CD4-positive, alpha-beta T cell treated with Interleukin-2 at 100 ng/mL for 4 hours (primary cell): ENCODE measurements at places on chromosomes 1 and 21.

- no peak for DNase-seq
Measured at GRCh38 chr1:2150801-2151200, 43.8 kb downstream of the FAAP20 start.

GRCh38 chr21:44262338-44263056 lies 800 bp upstream of the DNMT3L start:
- no peak for DNase-seq

- DNase-seq, result no peak
Measured at GRCh38 chr1:153631047-153632022, 2.5 kb upstream of the CHTOP start.

DNA sequence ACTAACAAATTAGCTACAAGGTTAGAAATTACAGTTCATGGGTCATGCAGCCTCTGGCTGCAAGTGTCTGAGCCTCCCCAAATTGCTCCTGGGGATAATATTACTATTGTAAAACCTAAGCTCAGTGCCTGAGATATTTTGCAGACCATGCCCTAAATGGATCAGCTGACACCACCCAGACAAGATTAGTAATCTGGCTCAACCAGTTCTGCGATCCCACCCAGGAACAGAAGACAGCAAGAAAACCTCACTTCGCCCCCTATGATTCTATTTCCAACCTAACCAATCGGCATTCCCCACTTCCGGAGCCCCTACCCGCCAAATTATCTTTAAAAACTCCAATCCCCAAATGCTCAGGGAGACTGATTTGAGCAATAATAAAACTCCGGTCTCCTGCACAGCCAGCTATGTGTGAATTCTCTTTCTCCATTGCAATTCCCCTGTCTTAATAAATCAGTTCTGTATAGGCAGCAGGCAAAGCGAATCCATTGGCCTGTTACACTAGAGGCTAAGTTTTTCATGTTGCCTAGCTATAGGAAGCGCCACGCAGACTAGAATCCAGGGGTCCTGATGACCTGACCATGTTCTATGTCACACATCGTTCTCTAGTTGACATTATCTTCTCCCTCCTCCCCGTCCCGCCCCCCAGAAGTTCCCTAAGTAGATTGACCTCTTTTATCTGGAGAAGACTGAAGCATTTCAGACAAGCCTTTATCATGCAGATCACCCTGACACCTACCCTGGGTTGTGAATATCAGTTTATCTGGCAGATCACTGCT lies 22.4 kb upstream of the ZFYVE9 start:
- no peak for DNase-seq

GRCh38 chr1:178077917-178078316 lies 16.0 kb upstream of the RASAL2 start:
- no peak for DNase-seq

- no peak for DNase-seq
Measured at GRCh38 chr1:51302270-51302669, 28.1 kb downstream of the TTC39A start.

DNA sequence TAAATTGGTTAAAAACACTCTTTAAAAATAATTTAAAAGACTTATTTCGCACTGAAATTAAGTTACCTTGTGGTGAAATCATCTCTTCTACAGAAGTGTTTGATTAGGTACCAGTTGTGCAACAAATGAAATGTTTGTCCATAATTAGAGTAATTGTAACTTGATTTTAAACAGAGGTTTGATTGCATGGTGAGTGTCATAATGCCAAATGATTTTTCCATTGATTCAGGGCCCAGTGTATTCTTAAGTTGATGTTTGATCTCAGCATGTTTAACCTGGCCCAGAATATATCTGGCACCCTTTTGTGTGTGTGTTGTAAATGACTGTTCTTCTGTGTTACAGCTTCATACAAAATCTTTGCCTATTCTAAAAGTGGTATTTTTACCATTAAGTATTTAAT lies 28.5 kb downstream of the LRRC8B start:
- DNase-seq, result no peak

DNA sequence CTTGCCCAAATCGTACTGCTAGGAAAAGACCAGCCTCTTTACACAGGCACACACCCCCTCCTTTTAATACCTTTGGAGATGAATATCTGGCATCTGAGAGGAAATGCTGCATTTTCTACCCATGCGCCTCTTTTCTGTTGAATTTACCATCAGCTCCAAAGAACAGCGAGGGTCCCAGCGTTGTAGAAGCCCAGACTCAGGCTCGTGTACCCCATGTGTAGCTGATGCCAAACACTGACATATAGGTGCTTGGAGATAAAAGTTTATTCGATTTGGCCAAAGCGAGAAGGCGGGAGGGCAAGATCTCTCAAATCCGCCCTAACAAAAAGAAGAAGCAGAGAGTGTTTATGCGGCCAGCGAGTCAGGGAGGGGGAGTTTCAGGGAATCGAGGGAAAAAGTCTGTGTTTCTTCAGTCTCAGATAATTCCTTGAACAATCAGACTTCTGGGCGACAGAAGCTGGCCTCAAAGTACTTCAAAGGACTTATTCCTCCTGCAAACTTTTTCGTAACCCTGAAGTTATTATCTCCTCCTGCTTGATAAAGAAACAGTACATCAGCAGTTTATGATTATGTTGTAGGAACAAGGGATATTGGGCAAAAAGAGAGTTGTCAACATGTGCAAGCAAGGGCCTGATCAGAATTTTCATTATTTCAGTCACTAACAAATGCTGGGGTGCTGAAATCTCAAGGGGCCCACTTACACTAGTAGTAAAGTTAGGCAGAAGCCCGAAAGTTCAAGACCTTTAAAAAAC lies 642 bp upstream of the CREG1 start:
- DNase-seq, result no peak

- DNase-seq, result no peak
Measured at GRCh38 chr1:166237675-166238074, 70.9 kb upstream of the FAM78B start.

DNA sequence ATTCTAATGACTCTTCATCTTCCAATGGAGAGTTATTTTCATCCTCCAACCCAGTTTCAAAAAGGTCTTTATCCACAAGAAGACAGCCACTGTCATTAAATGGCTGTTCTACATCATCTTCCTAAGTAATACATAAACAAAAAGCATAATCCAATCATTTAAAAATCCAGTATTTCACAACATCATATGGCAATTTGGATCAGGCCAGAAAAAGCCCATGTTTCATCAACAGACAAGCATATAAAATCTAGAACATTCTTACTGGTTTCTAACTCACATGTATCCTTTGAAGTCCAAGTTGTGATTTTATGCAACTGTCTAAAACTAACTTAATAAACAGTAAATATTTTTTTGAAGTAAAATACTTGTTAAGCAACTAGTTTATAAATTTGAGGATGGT lies 6.6 kb downstream of the CLSPN start:
- no peak for DNase-seq

- no peak for DNase-seq
Measured at GRCh38 chr21:13854638-13855037, 245.1 kb downstream of the POTED start.

- DNase-seq, result no peak
Measured at GRCh38 chr1:228490120-228491078, 3.2 kb downstream of the RNF187 start.

DNA sequence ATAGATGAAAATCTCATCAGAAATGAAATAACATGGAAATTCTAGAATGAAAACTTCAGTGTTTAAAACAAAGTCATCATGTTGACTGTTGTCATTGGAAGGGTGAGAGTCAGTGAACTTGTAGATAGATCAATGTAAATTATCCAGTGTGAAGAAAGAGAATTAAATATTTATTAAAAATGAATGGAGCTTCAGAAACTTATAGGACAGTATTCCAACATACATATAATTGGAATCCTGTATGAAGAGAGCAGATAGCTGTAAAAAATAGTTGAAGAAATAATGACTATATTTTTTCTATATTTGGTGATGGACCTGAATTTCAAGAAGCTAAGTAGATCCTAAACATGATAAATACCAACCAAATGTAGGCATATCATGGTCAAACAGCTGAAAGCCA lies 60.0 kb downstream of the MAN1A2 start:
- DNase-seq, result no peak

DNA sequence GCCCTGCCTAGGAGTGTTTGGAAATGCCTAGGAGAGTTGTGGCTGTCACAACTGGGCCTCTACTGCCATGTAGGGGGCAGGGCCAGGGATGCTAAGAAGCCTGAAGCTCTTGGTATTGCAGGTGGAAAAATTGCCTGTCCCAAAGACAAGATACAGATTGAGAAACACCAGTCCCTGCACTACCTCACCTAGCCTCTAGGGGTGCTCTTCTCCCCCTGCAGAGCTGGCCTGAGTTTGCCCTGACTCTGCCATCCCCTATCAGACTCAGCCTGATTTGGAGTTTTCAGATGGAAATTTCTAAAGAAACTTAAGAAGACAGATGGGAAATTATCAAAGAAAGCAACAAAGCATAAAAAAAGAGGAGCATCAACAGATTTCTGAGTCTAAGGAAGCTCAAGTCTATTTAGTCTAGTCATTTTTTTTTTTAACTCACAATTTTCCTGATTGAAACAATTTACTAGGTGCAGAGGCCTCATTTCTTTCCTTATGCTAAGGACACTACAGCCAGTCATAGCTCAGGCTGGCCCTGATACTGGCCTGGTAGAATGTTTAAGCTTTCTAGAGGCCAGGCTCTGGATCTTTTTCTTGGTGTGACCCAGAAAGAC lies 61.4 kb upstream of the LRRN2 start:
- peak; percentile 50 for DNase-seq

- DNase-seq, result no peak
Measured at GRCh38 chr1:28517649-28517999, 11.8 kb downstream of the RCC1 start.

DNA sequence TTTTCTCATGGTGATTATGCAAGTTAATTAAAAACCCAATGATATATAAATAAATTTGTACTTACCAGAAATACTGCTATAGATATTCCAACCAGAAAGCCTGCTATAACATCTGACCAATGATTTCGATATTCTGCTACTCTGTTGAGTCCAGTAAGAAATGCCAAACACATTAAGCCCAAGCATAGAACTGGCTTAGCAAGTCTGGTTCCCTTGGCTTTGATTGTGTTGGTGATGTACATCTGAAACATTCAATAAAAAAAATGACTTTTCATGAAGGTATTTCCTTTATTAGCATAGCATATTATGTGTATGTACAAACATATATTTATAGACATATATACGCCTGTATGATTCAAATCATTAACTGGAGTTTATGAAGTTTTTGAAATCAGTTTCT lies 82.8 kb downstream of the PLPPR5 start:
- no peak for DNase-seq

GRCh38 chr1:67332653-67333529 lies 25.2 kb downstream of the IL12RB2 start:
- DNase-seq, result peak; percentile 56

- DNase-seq, result peak; percentile 75
Measured at GRCh38 chr1:99180343-99180808, 83.9 kb upstream of the PLPPR4 start.

DNA sequence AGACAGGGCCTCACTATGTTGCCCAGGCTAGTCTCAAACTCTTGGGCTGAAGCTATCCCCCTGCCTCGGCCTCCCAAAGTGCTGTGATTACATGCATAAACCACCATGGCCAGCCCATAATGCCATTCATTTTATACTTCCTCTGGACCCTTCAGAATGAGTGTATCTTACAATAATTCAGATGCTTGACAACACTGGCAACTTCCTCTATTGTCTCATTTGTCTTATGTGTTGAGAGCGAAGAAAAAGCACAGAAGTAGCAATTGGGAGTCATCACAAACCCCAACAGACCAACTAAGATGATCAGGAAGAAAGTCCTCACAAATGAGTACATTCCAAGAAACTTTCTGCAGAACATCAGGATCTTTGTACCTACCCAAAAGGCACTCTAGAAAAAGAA lies 191.9 kb downstream of the RERE start:
- no peak for DNase-seq

DNA sequence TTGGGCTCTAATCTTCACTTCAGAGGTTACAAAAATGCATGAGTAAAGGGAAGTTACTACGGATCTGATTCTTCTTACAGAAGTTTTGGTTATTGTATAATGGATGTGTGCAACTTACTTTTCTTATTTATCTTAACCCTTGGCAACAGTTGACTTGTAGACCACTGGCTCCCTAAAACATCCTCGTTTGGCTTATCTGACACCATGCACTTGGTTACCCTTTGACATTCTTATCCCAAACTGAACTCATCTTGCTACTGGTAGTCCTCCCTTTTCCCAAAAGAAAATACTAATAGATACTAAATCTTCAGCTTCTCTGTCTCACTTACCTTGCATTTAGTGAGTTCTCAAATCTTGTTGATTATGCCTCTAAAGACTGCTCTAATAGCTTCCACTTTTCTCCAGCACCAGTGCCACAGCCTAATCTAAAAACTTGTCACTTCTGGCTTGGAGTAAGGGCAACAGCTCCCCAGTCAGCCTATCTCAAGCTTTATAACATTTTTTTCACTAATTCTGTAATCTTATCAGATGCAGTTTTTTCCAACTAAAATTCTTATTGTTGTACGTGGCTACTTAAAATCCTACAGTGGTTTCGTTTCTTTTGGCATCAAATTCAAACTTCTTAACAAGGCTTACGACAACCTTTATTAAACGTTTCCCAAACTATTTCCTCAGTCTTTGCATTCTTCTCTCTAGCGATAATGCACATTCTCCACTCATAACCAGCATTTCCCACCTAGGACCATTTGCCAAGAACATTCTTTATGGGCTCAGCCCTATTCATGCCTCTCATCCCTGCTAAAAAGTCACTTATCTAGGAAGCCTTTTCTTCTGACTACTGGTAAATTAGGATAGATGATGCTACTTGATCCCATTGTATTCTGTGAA lies 204.2 kb downstream of the KCNT2 start:
- no peak for DNase-seq

DNA sequence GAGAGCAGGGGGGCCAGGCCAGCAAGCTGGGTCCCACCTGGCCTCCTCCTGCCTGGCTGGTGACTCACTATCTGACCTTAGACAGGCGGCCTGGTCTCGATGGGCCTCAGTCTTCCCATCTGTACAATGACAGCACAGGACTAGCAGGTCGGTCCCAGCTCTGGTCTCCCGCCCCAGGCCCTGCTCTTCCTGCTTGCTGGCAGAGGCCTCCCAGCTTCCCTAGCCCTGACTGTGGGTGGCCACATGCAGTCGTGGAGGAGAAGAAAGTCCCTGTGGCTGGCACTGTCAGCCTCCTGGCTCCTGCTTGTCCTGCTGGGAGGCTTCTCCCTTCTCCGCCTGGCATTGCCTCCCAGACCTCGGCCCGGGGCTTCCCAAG lies 817 bp downstream of the EXTL1 start:
- no peak for DNase-seq

- DNase-seq, result no peak
Measured at GRCh38 chr1:201374364-201374763, 3.1 kb downstream of the TNNT2 start.

DNA sequence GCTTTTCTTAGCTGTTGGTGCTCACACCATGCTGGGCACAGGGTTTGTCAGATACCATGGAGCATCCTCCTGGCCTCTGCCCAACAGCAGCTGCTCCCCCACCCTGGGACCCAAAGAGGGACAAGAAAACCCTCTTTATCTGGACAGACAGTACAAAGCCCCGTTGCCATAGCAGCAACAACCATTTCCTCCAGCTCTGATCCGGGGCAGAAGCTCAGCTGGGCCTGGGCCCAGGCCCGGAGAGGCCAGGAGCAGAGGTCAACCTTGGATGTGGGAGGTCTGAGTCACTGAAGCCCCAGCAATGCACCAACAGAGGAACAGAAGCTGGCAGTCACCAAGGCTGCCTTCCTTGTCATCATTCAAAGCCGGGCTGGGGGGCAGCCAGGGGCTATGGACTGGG lies 228.4 kb upstream of the POU3F1 start:
- no peak for DNase-seq
